Activated T-helper 1 cell treated with anti-CD3 and anti-CD28 coated beads, Interleukin-2, amount 50 U/mL, for 16 hours (primary cell): ENCODE measurements at places on chromosomes 12 and 14.

- DNase-seq, result no peak
These were observed 70.3 kb upstream of the RFLNA start for GRCh38 chr12:124224535-124225110.

DNA sequence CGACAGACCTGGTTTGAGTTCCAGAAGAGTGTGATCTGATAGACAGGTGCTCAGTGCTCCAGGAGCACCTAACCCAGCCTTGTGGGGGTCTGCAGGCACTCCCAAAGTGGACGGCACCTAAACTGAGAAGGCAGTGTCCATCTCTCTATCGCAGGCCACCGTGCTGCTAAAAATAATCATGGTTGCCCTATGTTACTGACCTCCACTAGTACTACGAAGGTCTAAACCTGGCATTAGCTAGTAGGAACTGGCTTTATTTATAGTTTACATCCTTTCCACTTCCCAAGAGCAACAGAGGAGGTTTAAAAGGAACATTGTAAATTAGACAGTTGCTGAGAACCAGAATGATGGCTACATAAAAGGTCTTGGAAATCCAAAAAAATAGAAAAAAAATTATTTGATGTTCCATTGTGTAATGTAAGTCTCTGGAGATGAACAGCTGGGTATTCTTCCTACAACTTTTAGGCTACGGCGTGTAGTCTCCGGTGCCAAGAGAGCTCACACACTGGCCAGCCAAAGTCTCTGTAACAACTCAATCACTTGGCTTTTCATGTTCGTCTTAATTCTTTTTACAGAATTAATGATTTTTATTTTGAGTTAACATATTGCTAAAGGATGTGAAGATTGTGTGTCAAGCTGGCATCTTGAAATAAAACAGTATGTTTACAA lies 27.3 kb downstream of the PPFIBP1 start:
- no peak for DNase-seq

DNA sequence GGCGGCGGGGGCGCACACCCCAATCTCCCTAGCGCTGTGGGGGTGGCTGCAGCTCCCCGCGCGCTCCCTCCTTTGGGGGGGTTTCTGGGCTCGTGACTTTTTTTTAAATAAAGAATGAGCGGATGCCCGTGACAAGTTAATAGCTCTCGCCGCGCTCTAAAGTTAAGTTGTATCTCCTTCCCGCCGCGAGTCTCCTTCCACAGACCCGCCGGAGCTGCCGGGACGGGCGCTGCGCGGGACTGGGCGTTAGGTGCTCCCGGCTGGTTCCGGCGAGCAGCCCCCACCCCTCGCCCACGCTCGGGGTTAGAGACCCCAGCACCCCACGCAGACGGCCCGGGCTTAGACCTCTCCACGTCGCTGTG lies 82.6 kb upstream of the HMGA2 start:
- DNase-seq, result no peak

- DNase-seq, result no peak
These were observed 40.7 kb downstream of the LRRIQ1 start for GRCh38 chr12:85076688-85077430.

DNA sequence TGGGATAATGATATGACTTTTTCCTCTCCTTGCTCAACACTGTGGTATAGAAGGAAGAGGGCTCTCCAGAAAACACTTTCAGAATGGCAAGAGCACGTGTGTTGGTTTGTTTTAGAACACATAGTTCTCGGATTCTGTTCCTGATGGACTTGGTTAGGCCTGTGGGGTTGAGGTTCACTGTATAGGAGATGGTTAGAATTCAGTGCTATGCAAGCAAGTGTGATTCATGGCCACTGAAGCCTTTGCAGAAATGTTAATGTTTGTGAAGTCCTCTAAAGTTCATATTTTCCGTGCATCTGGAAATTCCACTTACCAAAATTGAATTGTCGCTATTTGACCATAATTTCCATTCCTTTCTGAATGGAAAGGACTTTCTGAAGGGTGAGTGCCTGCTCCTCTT lies 233.2 kb upstream of the DDHD1 start:
- DNase-seq, result no peak

- DNase-seq, result no peak
These were observed 27.4 kb downstream of the NOS1 start for GRCh38 chr12:117334051-117334450.

DNA sequence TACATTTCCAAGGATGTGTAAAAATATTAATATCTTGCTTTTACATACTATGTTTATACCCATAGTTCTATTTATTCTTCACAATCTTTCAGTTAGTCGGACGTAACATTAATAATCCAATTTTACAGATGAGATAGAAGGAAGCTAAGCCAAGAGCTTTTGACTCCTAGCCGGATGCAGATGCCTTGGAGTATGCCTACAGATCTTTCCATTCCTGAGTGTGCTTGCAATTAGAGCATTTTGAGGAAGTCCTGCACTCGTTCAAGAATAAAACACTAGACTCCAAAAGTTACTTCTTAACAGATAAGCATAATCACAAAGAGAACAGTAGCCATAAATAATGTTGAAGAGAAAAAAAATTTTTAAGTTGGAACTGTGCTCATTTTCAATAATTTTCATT lies 337.6 kb upstream of the CLEC14A start:
- DNase-seq, result no peak

DNA sequence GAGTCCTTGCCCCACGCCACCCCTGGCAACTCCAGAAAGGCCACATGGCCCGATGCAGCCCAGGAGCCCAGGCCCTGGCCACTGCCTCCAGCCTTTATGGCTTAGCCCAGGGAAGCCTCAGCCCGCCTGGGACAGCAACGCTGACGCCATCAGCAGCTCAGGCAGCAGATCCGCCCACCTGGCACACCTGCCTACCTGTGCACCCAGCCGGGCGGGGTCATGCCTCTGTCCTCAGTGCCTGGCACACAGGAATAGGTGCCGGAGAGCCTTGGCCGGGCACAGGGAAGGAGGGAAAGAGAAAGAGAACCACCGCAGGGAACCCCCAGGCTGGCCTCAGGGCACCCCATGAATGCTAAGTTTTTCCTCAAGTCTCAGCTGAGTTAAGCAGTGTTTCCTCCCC lies 21.1 kb downstream of the BEGAIN start:
- no peak for DNase-seq

DNA sequence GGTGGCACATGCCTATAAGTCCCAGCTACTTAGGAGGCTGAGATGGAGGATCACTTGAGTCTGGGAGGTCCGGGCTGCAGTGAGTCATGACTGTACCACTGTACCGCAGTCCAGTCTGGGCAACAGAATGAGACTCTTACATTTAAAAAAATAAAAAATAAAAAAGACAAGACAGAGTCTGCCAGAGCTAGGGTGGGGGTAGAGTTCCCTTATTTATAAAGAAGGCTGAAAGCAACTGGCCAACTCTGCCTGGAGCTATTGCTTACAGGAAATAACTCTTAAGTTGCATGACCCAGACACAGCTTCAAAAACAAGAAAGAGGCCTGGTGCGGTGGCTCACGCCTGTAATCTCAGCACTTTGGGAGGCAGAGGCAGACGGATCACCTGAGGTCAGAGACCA lies 31.5 kb downstream of the NUMB start:
- no peak for DNase-seq

- DNase-seq, result no peak
These were observed 13.9 kb upstream of the PUS1 start for GRCh38 chr12:131915000-131915689.

GRCh38 chr12:2329661-2330210 lies 276.9 kb downstream of the CACNA1C start:
- no peak for DNase-seq

DNA sequence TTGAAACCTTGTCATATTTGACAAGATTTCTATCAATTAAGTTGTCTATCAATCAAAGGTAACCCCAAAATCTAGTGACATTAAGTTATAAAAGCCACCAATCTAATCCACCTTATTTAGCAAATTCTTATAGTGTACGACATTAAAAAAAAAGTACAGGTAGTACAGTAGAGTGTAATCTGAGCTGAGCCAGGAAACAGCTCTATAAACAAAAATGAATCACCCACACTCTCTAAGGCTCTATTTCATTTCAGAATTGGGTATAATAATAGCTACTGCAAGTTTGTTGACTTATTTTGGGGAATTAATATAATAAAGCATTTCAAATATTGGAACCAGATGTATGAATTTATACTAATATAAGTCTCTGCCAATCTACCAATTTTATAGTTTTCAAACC lies 342.4 kb upstream of the FLRT2 start:
- DNase-seq, result no peak

GRCh38 chr12:12686925-12687324 lies 9.1 kb downstream of the GPR19 start:
- DNase-seq, result no peak

DNA sequence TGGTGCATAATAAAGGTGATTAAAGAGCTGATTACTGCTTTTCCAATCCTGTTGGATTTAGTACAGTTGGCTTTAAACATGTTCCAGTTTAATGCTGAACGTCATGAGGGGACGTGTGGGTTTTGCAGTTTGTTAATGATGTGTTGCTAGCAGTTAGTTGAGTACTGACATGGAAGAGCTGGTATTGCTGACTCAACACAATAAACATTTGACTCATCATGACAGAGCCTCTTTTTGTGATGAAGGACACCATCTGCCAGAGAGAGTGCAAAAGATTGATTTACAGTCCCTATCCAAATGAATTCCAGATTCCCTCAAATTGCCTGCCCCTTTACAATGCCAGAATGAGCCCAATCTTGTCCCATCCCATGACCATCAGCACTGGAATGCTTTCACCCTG lies 346.2 kb upstream of the PRICKLE1 start:
- no peak for DNase-seq

- no peak for DNase-seq
These were observed 13.3 kb downstream of the SDS start for GRCh38 chr12:113390064-113391043.

GRCh38 chr12:88725592-88726143 lies 145.4 kb upstream of the KITLG start:
- DNase-seq, result no peak

DNA sequence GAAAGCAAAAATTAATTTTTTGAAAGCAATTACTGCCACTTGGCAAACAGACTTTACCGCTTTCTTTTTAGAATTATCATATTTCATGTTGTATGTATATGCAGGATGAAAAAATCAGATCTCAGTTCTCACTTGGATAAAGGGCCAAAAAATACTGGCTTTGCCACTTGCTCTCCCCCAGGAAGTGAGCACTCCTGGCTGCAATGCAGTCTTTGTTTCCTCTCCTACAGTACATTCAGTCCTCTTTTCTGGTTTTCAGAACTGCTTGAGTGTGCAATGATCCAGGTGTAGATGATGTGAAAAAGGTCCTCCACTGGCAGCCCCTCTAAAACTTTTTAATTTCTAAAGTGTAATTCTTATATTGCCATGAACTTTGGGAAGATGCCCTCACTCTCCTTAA lies 183.4 kb downstream of the SLC25A21 start:
- DNase-seq, result no peak

DNA sequence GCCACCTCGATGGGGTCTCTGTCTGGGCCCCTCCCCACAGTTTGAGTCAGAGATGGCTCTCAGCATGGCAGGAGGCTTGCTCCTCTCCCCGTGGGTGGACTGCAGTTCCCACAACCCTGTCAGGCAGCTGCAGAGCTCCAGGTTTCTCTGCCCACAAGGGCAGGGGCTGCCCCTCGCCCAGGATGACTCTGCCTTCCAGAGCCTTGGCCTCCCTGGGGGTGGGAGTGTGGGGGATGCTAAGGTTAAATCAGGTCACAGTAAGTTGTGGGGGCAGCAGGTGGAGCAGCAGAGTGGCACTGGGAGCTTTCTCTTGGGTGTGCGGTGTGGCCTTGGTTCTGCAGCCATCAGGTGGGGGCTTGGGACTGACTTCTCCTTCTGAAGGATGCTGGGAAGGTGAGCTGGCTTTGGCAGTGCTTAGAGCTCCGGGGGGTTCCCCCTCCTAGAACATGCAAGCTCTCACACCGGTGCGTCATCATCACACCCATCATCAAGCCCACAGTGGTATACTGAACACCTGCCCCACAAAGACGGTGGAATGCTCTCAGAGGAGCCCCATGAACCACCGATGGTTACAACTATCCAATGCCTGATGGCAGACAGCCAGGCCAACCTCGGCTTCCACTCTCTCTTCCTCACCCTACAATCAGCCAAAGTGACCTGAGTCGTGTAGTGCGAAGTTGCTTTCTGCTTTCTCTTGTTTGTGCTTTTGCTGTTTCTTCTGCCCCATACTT lies 39.7 kb downstream of the ERH start:
- no peak for DNase-seq

DNA sequence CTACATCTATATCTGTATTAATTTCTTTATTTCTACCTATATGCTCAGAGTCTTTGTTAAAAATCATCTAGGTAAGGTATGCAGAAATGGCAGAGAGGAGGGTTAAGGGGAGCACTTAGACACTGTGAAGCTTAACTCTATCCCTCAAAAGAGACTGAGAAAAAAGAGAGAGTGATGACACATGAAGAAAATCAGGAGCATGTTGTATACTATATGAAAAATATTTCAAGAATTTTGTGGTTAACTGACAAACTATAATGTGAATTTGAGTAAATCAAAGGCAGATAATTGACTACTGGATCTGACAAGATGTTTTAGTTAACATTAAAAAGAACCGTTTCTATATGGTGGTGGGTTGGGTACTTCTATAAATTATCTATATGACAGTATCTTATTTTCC lies 1814.2 kb upstream of the SEL1L start:
- no peak for DNase-seq

GRCh38 chr12:123917337-123917850 lies 55.2 kb downstream of the CCDC92 start:
- no peak for DNase-seq

DNA sequence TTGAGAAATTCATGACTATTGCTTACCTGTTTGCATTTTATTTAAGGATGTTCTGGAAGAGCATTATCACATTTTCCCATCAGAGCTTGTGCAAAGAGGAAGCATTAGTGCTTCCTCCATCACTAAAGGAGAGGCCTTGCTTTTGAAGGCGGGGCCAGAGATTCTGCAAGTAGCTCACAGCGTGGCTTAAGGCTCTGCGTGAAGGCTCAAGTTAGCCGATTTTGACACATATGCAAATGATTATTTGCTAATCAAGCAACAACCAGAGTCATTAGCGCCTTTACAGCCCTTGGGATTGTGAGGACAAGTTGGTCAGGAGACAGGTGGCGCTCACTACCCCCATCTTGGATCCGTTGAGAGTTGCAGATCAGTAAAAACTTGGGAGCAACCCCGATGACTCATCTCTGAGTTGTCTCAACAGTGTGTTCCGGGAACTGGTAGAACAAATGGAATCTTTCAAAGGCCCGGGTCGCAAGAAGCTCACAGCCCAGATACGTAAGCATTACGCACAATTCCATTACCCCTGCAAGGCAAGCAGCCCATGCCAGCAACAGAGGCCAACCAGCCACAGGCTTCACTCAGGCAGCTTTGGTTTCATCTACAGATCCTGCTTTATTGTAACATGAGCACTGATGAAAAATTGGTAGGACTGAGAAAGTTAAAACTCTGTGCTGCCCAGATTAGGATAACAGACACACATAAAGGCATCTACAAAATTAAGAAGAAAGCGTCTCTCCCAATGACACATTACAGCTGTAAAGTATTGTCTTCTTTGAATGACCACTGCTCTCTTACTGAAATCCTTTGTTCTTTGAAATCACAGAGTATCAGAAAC lies 34.9 kb upstream of the SPTSSA start:
- no peak for DNase-seq

GRCh38 chr12:71591601-71592000 lies 72.0 kb downstream of the ZFC3H1 start:
- no peak for DNase-seq
